ENCODE measurements at places on chromosomes 2 and 18.

DNA sequence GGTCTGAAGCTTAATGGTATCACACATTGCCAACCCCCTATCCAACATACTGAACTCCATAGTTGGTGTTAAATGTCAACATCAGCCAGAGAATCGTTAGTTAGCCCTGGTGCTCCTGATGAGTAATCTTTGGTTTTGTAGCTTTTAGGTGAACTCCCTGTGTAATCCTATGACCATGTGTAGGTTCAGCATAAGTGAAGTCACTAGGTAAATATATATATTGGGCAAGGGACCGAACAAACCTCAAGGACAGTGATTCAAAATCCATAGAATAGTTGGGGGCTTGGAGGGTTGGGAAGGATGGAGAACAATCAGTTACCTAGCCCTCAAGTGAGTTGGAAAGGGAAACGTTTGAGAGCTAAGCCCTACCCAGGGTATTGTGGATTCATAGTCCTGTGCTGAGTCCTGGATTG, 16.0 kb upstream of the AP1S3 start:
- DNase-seq, result no peak

DNA sequence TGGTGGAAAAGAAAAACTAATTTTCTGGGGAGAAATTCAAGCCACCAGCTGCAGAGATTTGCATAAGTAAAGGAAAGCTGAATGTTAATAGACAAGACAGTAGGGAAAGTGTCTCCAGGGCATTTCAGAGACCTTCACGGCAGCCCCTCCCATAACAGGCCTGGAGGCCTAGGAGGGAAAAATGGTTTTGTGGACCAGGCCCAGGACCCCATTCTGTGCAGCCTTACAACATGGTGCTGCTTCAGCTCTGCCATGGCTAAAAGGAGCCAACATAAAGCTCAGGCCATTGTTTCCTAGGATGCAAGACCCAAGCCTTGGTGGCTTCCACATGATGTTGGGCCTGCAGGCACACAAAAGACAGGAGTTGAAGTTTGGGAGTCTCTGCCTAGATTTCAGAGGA, 697.1 kb downstream of the SOCS6 start:
- no peak for DNase-seq

DNA sequence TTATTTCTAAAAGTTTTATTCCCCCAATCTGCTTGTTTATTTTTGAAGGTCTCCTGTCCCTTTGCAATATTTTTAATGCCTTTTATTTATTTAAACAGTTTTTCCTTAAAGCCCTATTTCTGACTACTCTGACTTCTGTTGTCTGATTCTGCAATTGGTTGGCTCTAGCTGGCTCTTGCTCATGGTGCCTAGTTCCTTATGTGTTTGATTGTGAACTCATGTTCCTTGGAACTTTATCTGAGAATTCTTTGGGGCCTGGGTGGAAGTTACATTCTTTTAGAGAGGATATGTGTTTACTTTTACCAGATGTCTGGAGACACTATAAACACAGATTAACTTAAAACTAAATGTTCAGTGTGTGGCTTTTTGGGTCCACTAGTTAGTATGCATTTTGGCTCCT, 175.9 kb downstream of the DYSF start:
- DNase-seq, result no peak

DNA sequence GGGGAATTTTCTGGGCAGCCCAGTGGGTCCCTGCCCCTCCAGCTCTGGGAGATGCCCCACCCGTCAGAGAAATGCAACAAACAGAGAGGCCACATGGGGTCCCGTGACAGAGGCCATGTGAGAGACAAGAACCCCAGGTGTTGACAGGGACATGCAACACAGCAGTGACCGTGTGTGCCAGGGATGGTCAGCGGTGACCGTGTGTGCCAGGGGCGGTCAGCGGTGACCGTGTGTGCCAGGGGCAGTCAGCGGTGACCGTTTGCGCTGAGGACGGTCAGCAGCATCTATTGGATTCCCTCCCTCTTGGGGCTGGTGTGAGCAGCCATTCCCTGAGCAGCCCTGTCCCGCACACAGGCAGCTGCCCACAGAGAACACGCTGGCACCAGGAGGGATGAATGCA, 146.6 kb upstream of the OTOS start:
- DNase-seq, result no peak

GRCh38 chr18:70494524-70494923, 205.7 kb downstream of the SOCS6 start:
- DNase-seq, result no peak

DNA sequence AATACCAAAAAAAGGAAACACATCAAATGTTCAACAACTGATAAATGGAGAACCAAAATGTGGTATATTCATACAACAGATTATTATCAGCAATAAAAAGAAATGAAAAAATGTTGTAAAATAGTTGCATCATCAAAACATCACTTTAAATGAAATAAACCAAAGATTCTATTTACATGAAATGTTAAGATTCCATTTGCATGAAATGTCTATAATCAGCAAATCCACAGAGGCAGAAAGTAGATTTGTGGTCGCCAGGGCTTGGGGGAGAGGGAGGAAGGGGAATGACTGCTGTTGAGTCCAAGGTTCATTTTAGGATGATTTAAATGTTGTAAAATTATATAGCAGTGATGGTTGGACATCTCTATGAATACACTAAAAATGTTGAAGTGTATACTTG, 181.9 kb downstream of the RTP5 start:
- no peak for DNase-seq

DNA sequence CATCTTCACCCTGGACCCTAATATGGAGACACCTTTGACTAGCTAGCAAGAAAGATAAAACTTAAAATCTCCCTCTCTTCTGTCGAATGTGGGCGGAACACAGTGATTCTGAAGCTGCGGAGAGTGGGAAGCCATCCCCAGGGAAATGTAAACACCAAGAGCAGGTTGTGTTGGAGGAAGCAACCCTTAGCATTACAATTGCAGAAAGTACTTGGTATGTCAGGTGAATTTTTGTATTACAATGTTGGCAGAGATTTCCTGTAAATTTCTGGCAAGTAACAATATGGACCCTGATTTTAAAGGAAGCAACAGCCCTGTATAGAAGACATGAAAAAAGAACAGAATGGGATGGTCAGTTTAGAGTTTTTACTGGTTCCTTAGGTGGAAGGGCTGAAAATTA, 35.8 kb downstream of the TSN start:
- no peak for DNase-seq

DNA sequence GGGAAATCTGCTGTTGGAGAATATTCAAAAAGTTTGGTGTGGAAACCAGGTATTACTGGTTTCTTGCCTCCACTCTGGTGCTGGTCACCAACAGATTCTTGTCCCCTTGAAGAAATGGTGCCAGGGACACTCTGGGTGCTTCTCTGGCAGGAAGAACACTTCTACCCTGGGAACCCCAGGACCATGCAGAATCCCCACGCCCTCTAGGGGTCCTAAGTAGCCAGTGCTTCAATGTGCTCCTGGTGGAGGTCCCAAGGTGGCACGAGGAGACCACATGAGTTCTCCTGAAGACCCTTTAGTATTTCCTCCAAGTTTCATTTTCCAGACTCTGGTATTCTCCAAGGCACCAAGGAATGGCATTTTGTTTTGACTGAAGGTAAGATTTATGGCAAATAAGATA, 380.6 kb downstream of the TSN start:
- DNase-seq, result no peak

DNA sequence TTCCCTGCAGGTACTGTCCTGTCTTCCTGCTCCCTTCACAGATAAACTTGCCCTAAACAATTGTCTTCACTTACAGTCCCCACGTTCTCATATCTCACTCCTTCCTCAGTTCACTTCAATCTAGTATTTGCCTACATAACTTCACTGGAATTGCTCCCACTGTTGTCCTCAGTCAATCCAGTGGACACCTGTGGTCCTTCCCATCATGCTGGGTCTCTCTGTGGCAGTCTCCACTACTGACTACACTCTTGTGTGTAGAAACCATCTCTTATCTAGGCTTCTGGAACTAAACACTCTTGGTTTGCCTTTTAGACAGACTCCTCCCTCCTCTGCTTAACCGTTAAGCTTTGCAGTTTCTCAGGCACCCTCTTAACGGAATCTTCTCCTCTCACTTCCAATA, 58.8 kb downstream of the COPS8 start:
- no peak for DNase-seq

DNA sequence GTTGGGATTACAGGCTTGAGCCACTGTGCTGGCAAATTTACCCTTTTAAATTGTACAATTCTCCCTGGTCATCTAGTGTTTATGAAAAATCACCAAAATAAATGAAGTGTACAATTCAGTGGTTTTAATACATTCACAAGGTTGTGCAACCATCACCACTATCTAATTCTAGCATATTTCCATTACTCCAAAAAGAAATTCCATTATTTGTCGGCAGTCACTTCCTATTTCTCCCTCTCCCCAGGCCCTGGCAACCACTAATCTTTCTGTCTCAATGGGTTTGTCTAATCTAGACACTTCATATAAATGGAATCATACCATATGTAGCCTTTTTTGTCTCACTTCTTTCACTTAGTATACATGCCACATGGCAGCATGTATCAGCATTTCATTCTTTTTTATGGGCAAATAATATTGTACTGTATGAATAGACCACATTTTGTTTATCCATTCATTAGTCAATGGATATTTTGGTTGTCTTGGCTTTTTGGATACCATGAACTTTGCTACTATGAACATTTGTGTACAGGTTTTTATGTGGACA, 12.6 kb upstream of the POLE4 start:
- DNase-seq, result no peak

- DNase-seq, result no peak
These were observed 161.3 kb upstream of the HNRNPA3 start for GRCh38 chr2:177051278-177051677.

- DNase-seq, result no peak
These were observed 381.5 kb upstream of the ETAA1 start for GRCh38 chr2:67015681-67016080.

DNA sequence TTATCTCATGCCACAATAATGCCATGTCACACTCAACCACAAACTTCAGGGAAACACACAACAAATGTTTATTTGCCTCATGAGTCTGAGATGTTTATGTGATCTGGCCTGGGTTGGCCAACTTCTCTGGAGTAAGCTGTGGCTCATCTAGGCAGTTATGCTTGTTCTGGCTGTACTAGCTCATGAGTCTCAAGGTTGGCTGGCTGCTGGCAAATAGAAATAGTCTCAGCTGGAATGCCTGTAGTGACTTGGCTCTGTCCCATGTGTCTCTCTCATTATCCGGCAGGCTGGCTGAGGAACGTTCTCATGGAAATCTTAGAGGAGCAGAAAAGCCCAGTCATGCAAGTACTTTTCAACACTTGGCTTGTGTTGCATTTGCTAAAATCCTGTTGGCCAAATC, 234.9 kb upstream of the CDH2 start:
- no peak for DNase-seq

GRCh38 chr2:41853427-41854191, 194.2 kb upstream of the PKDCC start:
- DNase-seq, result peak; percentile 10

Measured in DMS153 (cell line).